ENCODE measurements at places on chromosomes 3 and 15. TPM values are rescaled to one million over a fixed set of nuclear protein-coding genes. Genes with fewer than 3 reads are reported as not detected.

- DNase-seq = no peak
Measured at GRCh38 chr3:59143447-59143846, 93.6 kb upstream of the CFAP20DC start.

The MRPS11 gene
- 51.1 TPM for total RNA-seq

DNA sequence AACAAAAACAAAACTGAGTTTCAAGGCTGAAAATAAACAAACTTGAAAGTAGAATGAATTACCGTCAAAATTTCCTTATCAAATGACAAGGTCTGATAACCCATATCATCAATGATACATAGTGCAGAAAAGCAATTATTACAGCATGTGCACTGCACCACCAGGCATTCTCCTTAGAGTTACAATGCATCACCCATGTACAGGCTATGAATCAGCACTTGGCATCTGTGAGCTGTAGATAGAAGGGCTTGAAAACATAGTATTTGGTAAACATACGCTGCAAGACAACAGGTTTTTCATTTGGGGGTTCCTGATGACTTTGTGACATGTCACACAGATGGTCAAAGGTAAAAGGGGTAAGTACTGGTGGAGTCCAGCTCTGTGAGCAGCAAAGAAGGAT lies 265.1 kb downstream of the CTNNB1 start:
- DNase-seq = no peak

DNA sequence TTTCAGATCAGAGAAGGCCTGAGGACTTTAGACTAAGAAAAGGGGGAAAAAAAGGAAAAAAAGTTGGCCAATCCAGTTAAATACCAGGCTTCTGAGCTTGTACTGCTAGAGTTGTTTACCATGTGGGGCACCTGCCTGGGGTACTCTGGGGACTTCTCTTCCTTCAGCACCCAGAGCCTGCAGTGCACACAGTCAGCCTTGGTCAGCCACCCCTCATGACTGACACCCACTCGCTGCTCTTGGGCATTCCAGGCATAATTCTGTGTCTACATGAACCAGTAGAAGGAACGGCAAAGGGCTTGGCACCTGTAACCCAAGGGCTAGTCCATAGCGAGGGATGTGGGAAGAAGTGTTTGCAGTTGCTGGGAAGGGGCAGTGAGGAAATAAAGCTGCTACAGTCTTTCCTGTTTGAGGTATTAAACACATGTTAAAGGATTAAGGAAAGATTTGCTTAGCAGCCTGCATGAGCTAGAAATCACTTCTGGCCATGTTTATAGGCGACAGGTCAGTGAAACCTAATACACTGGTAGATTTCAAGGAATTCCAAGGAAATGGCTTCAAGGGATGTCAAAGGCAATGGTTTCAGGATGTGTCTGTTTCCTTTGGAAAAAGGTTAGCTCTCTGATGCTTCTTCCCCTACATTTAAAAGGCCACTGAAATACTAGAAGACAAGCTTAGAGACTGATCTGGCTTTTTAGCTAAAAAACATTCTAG lies 232.5 kb downstream of the CHST2 start:
- no peak for DNase-seq

- DNase-seq = no peak
Measured at GRCh38 chr15:46654993-46655392, 1020.2 kb downstream of the SQOR start.

DNA sequence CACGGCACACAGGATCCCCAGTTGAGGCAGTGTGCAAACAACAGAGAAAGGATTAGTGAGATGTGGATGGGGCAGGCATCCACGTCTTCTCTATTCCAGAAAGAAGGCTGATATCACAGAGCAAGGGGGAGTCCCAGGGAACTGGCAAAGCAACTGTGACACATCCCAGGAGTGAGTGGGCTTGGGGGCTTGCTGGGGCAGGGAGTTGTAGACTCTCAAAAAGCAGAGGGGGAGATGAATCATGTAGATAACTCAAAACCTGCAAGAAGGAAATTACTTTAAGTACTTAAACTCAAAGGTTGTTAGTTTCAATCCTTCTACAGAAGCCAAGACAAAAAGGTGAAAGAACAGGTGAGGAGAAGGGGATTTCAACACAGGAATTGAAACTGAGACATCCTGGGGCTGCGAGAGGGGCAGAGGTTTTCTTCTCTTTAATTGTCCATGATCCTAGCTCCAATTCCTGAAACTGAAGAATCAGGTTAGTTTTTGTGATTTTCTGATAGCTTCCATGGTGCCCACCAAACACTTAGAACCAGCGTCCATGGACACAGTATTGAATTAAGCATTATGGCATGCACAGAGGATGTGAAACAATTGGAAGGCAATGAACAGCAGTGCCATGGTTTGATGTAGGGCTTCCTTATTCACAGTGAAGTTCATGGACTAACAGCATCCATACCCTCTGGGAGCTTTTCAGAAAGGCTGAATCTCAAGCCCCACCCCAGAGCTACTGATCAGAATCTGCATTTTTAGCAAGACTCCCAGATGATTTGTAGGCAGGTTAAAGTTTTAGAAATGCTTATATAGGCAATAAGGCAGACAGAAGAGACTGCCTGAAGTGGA lies 52.0 kb downstream of the CCR3 start:
- no peak for DNase-seq

DNA sequence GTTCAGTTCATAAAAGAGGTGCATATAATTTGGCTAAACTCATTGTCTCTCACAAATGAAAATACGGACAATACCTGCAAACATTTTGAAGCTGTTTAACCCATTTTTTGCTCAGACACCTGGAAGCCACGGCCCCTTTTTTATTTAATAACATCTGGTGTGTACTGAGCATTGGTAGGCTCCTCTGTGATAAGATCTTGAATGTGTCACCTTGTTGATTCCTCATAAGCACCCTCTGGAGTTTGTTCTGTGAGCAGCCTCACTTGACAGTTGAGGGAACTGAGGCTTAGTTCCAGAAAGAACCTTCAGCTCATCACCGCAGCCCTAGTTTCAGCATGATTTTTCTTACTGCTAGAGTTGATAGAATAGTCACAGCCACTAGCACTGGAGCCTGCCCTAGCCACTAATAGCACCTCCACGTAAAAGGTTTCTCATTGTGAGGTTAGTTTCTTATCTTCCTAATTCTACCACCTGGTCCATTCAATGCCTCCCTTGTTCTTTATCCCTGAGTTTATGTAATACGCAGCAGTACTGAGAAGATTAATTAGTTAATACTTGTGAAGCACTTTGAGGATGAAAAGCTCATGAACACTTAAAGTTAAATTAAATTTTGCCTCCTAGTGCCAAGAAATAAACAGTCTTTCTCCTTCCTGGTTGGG lies 71.9 kb downstream of the ITPR1 start:
- DNase-seq = no peak

The ARL14 gene
- 0.43 TPM for total RNA-seq

GRCh38 chr15:78322243-78322642 lies 17.9 kb upstream of the CRABP1 start:
- DNase-seq = peak; percentile 81

DNA sequence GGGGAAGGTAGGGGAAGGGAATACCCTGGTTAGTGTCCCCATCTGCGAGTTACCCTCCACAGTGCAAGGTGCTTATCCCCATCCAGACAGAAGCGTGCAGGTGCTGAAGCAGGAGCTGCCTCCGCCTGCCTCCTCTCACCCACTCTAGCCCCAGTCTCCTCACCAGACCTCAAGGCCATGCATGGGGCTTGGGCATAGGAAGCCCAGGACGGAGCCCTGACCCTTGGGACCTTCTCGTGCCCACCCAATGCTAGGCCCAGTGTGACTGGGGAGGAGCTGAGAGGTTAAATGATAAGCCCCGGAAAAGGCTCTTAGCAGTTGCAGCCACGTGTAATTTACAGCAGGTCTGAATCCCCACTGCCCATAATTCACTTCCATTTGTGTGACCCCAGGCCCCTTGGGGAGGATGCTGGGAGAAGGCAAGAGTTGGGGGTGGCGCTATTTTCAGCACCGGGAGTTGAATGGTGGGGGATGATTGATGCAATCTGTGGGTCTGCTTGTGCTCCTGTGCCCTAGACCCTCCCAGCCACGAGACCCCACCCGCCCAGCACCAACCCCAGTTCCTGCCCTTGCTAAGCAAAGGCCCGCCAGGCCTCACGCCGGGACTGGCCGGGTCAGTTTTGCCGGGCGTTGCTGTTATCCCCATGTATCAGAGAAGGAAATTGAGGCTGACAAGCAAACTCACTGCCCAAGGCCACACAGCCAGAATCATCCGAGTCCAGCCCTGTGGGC lies 14.5 kb upstream of the PLXND1 start:
- DNase-seq = no peak

DNA sequence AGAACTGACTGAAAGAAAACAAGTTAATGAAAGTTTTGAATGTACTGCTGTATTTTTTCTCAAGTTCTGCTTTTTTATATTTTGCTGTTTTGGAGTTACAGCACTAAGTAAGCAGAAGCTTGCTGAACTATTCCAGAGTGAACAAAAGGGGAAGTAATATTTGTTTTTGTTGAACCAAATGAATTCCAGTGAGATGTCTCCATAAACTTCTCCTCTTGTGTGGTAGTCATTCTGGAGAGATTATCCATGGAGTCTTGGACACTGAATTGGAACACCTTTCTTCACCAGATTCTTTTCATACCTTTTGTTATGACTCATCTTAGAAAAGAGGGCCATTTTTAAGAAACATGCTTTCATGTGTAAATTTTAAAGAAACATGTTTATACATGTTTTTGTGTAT lies 8.8 kb downstream of the ANKUB1 start:
- peak; percentile 51 for DNase-seq

GRCh38 chr15:72168131-72168807 lies 29.3 kb downstream of the GRAMD2A start:
- no peak for DNase-seq

The CLDN11 gene
- total RNA-seq = not detected

DNA sequence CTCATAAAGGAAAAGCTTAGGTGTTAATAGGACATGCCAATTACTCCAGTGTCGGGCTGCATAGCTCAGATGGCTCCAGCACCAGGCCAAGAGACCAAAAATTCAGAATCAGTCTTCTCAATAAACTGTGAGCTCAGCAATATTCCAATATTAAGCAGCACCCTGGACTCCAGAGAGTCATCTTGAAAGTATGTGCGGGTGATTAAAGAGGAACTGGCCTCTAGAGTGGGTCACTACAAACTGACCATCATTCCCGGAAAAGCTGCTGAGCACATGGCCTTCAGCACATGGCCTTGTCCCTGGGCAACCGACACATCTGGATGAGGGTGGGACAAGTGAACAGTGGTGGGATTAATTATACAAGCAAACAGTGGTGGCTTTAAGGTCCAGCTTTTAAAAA lies 59.0 kb downstream of the MAGI1 start:
- DNase-seq = peak; percentile 41

The EFCAB12 gene
- total RNA-seq = 0.05 TPM

The CD200R1 gene
- 1.2 TPM for total RNA-seq

- DNase-seq = no peak
Measured at GRCh38 chr15:56674857-56675256, 58.5 kb downstream of the ZNF280D start.

The PRR20G gene
- total RNA-seq = not detected
